ENCODE measurements at places on chromosomes 11 and 22.

- DNase-seq: no peak
Observed at GRCh38 chr22:17056058-17056457, 28.7 kb upstream of the IL17RA start.

DNA sequence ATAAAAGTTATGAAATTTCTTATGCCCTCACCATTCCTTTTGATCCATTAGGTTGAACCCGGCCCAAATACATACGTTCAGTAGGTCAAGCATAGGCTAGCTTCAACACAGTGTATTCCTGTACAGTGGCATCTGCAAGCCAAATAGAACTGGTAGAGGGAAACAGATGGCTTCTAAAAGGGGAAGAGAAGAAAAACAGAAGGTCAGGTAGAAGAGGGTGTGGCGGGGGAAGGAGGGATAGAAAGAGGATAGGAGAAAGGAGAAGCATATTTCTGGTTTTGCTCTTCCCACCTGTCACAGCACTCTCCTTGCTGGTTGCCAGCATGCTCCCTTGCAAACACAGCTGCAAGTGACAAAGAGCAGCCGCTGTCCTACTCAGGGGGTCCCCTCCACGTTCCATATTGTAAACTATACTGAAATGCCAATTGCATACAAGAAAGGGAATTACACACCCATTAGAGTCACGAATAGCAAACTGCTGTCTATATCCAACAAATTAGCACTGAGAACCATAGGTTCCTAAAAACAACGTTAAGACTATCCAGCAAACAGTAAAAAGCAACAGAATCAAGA, 71.8 kb downstream of the PHF21A start:
- no peak for DNase-seq

- peak; percentile 44 for DNase-seq
Observed at GRCh38 chr11:110376711-110377324, 52.9 kb upstream of the FDX1 start.

GRCh38 chr11:58774164-58774593, 42.4 kb upstream of the GLYAT start:
- DNase-seq: no peak

DNA sequence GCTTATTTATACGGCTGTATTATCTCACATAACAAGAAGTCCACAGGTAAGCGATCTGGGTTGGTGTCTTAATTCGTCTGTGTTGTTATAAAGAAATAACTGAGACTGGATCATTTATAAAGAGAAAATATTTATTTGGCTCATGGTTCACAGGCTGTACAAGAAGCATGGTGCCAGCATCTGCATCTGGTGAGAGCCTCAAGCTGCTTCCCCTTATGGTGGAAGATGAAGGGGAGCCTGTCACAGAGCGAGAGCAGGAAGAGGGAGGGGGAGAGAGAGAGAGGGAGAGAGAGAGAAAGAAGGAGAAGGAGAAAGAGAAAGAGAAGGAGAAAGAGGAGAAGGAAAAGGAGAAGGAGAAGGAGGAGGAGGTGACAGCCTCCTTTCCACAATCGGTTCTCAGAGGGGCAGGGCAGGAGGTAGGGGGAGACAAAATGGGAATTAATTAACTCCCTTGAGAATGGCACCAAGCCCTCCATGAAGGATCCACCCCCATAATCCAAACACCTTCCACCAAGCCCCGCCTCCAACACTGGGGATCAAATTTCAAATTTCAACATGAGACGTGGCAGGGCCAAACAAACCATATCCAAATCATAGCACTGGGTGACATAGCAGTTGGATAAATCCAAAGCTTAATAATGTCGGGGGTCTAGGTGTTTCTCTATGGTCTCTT, 15.0 kb upstream of the TRIM44 start:
- no peak for DNase-seq

DNA sequence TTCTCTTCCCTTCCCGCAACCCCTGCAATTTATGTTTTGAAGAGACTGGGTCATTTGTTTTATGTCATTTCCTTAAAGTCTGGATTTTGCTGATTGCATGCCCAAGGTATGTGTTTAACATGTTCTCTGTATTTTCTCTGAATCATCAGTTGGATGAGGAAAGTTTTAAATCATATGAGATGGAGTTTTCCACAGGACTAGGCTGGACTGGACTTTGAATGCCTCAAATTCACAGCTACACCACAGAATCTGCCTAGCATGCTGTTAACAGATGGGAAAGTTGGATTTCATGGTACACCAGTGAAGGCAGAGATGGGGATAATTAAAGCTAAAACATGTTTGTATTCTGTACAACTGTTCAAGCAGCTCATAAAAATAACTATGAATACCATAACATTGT, 62.6 kb downstream of the CWC15 start:
- no peak for DNase-seq

Data from H9 (cell line).